ENCODE measurements at places on chromosomes 6 and 20.

GRCh38 chr6:110522427-110522826, 46.0 kb upstream of the SLC22A16 start:
- no peak for DNase-seq

- peak; percentile 18 for DNase-seq
These were observed at the start of gene TGM2 for GRCh38 chr20:38165089-38165965. Gene TGM2, minus strand, starts transcription at chr20:38165270. Its CDS starts 72 bp downstream, at chr20:38165198.

DNA sequence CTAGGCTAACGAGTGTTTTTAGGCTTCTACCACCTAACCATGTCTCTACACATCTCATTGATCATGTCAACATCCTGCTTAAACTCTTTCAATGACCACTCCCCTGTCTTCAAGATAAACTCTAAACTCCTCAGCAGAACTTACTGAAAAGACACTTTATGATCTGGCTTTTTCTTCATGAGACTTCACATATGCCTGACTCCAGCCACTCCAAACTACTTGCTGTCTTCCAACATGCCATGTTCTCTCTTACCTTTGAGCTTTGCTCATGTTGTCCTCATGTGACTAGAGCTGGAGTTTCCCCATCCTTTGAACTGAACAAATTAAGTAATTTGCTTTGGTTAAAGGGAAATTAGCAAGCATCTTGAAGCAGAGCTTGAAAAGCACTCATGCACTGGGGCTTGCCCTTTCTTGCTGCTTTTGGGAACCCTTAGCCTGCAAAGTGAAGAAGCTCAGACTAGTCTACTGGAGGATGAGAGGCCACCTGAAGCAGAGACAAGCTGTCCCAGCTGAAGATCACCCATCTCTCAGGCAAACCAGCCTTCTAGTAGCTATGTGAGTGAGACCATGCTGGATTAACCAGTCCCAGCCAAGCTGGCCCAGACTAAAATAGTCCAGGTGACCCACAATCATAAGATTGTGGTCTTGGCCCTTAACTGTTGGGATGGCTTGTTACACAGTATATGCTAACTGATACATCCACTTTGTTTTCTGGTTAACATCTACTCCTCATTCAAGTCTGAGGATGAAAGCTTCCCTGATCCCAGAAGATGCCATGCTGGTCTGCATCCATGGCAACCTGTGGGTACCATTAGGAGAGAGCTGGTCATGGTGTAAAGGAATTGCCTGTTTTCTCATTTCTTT, 235.8 kb downstream of the GMPR start:
- no peak for DNase-seq

- DNase-seq: no peak
These were observed 7.5 kb upstream of the PHACTR1 start for GRCh38 chr6:12709116-12709515.

GRCh38 chr6:42702200-42702599, 20.2 kb downstream of the PRPH2 start:
- no peak for DNase-seq

- no peak for DNase-seq
These were observed 189.1 kb downstream of the DTNBP1 start for GRCh38 chr6:15473741-15474161.

DNA sequence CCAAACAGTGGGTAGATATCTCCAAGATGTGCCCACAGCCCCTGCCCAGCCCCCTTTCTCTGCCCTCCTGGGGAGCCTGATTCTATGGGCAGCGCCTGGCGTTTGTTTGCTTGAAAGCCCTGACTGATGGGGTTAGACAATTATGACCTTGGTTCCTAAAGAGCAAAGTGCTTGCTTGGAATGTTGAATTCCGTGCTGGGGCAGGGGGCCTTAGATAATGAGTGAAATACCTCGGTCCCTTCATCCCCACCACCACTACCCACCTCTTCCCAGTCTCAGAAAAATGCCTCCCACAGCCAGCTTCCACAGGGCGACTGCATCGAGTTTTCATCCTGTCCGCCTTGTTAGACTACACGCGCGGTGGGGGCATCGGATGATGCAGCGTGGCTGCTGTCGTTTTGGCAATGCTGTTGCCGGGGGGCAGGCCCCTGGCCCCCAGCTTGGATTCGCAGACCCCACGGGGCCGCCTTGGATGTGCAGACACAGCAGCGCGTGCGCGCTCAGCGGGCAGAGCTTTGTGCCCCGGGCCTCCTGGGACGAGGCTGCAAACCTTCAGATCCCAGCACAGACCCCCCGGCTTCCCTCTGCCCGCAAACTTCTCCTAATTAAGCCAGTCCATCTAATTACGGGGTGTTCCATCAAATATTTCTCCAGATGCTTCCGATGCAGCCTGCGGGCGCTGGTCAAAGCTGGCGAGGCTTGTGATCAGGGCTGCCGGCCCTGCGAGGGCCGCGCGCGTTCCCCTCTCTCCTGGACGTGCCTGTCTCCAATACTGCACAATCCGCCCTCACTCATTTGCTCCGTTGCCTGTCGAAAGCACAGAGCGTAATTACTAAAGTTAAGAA, 86.1 kb downstream of the LINC00237 start:
- DNase-seq: no peak

- no peak for DNase-seq
These were observed 183.6 kb downstream of the FAXC start for GRCh38 chr6:99165838-99166237.

- no peak for DNase-seq
These were observed 72.7 kb downstream of the CCDC170 start for GRCh38 chr6:151566557-151566956.

DNA sequence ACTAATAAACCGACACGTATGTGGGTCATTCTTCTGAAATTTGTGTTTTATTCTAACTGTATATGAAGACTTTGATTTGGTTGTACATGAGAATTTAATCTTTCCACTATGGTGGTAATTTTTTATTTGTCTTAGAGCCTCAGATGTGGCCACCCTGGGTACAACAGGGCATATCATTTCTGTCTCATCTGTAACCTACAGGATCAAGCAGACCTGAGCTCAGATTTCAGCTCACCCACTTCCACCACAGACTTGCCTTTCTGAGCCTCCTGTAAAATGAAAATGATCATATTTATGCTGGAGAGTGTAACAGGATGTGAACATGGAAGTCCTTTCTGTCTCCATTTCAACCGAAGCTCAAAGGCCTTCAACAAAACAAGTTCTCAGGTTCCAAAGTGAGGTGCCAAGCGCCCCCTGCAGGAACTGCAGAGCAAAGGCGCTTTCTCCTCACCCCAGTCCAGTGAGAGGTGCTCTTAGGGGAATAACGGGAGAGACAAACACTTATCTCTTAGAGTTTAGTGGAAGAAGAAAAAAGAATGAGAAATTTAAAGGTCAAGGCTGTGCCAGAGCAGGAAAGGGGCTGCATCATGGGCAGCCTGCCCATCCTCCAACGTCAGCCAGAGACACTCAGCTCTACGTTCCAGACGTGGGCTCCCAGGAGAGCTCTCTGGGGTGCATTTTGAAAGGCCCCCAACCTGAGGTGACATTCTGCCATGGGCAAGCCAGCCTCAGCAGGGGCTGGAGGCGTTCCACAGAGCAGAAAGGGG, 23.0 kb upstream of the CD24 start:
- DNase-seq: no peak

- DNase-seq: no peak
These were observed 34.9 kb upstream of the TNFAIP3 start for GRCh38 chr6:137832110-137832509.

- no peak for DNase-seq
These were observed 88.3 kb upstream of the NT5E start for GRCh38 chr6:85361643-85362014.

DNA sequence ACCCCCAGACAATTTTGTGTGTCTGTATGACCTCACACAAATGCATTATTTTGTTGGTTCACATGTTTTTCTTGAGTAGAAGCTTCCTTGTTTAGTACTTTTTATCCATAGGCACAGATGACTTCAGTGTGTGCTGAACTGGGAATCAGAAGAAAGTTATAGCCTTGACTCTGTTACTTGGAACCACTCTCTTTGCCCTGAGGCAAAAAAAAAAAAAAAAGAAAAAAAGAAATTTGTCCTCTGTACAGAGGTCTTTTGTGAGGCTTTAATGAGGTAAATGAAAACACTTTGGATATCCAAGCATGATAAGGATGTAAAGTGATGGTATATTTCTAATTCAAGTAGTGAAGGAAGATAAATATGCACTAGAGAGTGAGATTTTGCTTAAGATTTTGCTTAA, 51.9 kb downstream of the TRMT11 start:
- no peak for DNase-seq

DNA sequence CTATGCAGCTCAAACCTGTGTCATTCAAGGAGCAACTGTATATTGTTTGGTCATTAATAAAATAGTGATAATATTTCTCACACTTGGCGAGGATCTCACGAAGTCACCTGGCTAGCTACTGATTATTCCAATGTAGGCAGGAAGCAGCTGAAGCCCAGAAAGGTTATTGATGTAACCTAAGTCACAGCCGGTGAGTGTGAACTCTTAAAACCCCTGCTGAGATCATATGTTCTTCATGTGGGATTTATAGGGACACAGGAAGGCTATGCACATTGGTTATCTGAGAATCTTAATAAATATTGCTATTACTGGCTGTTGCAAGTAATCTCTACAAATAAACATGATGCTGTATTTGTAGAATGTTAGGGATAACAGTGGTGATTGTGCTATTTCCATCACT, 161.4 kb downstream of the TBC1D7 start:
- no peak for DNase-seq

DNA sequence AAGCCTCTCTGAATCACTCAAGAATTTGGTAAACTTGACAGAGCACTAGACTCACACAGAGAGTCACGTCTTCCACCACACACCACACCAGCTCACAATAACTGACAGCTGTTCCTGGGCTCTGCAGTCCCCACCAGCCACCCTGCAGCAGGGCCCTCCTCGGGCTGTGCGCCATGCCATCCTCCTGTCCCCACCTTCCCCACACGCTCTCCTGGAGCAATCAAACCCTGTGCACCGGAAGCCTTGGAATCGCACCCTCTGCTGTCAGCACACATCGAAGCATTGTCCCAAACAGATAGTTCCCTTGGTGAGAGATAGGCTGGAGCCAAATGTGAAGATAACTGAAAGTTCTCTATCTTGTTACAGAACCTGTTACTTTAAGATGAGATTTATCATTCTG, 191.0 kb downstream of the TBXT start:
- no peak for DNase-seq

- no peak for DNase-seq
These were observed 29.0 kb upstream of the OPN5 start for GRCh38 chr6:47752801-47753200.

DNA sequence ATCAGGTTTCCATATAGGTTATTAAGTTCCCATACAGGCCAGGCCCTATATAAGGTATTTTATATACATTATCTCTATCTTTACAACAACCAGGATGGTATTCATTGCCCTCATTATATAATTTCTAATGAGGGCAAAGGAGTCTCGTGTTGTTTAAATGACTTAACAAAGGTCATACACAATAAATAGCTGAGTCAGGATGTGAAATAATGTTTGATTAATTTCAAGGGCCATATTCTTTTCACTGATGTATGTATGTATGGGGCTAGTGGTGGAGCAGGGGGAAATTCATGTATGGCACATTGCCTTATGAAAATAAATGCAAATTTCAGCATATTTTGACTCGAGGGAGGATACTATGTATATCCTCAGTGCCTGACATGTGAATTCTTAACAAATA, 200.7 kb downstream of the FAXC start:
- no peak for DNase-seq

- no peak for DNase-seq
These were observed 472.1 kb upstream of the MARCKS start for GRCh38 chr6:113385020-113385431.

- no peak for DNase-seq
These were observed 575.7 kb upstream of the MARCKS start for GRCh38 chr6:113281431-113281830.

- DNase-seq: no peak
These were observed 26.7 kb upstream of the SRC start for GRCh38 chr20:37319151-37319671.

All from activated CD4-positive, alpha-beta T cell treated with anti-CD3 and anti-CD28 coated beads for 1 hour (primary cell).